ENCODE measurements at places on chromosomes 16 and 17. TPM values are rescaled to one million over a fixed set of nuclear protein-coding genes. Genes with fewer than 3 reads are reported as not detected.

The ASPA gene
- total RNA-seq, result not detected

DNA sequence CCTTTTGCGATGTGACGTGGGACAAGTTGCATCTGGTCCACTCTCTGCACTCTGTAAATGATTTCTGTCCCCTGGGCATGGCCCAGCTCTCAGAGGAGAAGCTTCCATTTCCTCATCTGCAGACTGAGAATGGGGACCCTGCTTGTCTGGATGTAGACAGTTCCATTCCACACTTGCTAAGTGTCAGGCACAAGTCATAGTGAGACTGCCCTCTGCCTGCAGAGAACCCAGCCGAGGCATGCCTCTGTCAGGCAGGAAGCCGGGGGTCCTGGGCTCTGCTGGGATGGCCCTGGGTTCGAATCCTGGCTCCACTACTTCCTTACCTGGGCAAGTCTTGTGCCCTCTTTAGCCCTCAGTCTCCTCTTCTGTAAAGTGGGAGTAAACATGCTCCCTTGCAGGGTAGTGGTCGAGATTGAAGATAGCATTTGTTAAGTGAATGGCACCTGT, 4.1 kb downstream of the MAP2K3 start:
- no peaks in the 10 kb centered on the region for H3K36me3 ChIP-seq
- H3K27ac ChIP-seq, result peak overlapping the region; percentile 94
- no peak for DNase-seq
- no peaks in the 10 kb centered on the region for H3K27me3 ChIP-seq
- peak overlapping the region; percentile 88 for H3K4me3 ChIP-seq

The CRISPLD2 gene
- total RNA-seq, result 0.32 TPM

DNA sequence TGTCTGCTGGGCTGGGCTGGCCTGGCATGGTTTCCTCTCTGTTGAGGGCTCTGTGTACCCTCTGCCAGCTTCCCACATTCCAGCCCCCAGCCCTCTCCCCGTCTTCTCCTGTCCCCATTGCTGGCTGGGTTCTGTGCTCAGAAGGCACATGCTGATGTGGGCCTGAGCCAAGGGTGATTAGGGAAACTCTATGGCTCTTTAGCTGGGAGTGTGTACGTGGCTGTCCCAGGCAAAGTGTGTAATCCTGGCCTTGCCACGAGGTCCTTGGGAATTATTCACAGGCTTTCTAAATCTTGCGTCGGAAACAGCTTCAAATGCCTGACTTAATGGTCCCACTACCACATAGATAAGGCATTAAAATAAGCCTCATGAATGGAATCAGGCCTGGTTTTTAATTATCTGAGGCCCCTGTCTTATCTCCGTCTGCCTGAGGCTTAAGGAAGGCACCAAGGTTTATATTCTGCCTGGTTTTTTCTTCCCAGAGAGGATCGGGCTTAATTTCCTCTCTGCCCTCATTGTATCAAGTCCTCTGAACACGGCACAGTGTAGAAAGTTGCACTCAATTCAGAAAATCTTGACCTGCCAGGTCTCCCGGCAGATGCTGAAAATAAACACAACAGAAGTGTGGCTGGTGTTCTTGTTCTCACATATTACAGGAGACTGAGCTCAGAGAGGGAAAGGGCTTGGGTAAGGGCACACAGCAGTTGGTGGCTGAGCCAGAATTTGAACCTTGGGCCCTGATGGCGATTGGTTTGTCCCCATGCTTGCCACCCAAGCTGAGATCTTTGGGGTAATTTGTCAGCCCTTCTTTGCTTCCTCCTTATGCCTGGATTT, 52.9 kb upstream of the LGALS9 start:
- DNase-seq, result no peak
- H3K36me3 ChIP-seq, result peaks cover 1% of the 10 kb centered on the region
- H3K27me3 ChIP-seq, result no peaks in the 10 kb centered on the region
- H3K4me3 ChIP-seq, result no peak overlapping the region
- H3K27ac ChIP-seq, result no peak overlapping the region
- H3K4me1 ChIP-seq, result peaks cover 32% of the 10 kb centered on the region

The CLEC3A gene
- not detected for total RNA-seq

GRCh38 chr16:85211271-85211801, 99.1 kb upstream of the CIBAR2 start:
- no peak for DNase-seq
- H3K4me1 ChIP-seq, result peaks cover 3% of the 10 kb centered on the region
- H3K27me3 ChIP-seq, result no peaks in the 10 kb centered on the region
- no peaks in the 10 kb centered on the region for H3K36me3 ChIP-seq
- H3K27ac ChIP-seq, result no peak overlapping the region
- no peak overlapping the region for H3K4me3 ChIP-seq

Data from A673 (cell line).